CD4-positive, alpha-beta T cell (primary cell): ENCODE measurements at places on chromosomes 6 and 20. TPM values are rescaled to one million over a fixed set of nuclear protein-coding genes. Genes with fewer than 3 reads are reported as not detected.

GRCh38 chr20:38970302-38970701 lies 8.2 kb downstream of the DHX35 start:
- H3K4me3 ChIP-seq, result no peak overlapping the region
- no peak overlapping the region for H3K27ac ChIP-seq
- no peak for DNase-seq
- H3K4me1 ChIP-seq, result no peaks in the 10 kb centered on the region

GRCh38 chr6:154241581-154241980 lies 115.0 kb downstream of the IPCEF1 start:
- peaks cover 33% of the 10 kb centered on the region for H3K36me3 ChIP-seq
- no peak overlapping the region for H3K4me3 ChIP-seq
- no peak for DNase-seq
- H3K4me1 ChIP-seq, result peaks cover 50% of the 10 kb centered on the region
- H3K27me3 ChIP-seq, result no peaks in the 10 kb centered on the region

GRCh38 chr20:20491110-20491783 lies 123.3 kb downstream of the INSM1 start:
- no peak overlapping the region for H3K4me3 ChIP-seq
- H3K36me3 ChIP-seq, result peaks cover 41% of the 10 kb centered on the region
- no peaks in the 10 kb centered on the region for H3K27me3 ChIP-seq

DNA sequence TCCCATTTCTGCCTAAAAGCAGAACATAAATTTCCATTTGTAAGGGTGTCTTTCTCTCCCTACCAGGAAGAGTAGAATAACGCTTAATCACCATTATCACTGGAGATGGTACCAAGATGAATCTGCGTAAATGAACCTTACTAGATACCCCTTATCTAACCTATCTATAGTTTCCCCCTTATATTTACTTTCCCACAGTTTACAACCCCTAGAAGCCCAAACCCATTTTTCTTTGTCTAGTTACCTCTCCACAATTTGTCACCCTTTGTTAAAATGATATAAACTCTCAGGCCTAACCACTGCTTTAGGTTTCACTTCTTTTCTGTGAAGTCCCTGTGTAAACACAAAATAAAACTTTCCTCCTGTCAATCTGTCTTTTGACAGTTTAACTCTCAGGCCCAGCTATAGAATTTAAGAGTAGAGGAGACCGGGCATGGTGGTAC lies 45.5 kb downstream of the PCNA start:
- no peaks in the 10 kb centered on the region for H3K27me3 ChIP-seq
- H3K4me1 ChIP-seq, result peaks cover 18% of the 10 kb centered on the region
- no peak overlapping the region for H3K27ac ChIP-seq
- no peak overlapping the region for H3K4me3 ChIP-seq
- H3K36me3 ChIP-seq, result no peaks in the 10 kb centered on the region

GRCh38 chr20:42441196-42441863 lies 748.4 kb downstream of the PTPRT start:
- H3K36me3 ChIP-seq, result no peaks in the 10 kb centered on the region
- no peak overlapping the region for H3K27ac ChIP-seq
- DNase-seq, result no peak
- H3K27me3 ChIP-seq, result no peaks in the 10 kb centered on the region
- H3K4me3 ChIP-seq, result no peak overlapping the region

- no peak for DNase-seq
- H3K4me3 ChIP-seq, result no peak overlapping the region
- no peak overlapping the region for H3K27ac ChIP-seq
- no peaks in the 10 kb centered on the region for H3K36me3 ChIP-seq
These were observed 104.4 kb downstream of the RNASET2 start for GRCh38 chr6:166851911-166852310.

Gene FAM209B
- 3.1 TPM for total RNA-seq

DNA sequence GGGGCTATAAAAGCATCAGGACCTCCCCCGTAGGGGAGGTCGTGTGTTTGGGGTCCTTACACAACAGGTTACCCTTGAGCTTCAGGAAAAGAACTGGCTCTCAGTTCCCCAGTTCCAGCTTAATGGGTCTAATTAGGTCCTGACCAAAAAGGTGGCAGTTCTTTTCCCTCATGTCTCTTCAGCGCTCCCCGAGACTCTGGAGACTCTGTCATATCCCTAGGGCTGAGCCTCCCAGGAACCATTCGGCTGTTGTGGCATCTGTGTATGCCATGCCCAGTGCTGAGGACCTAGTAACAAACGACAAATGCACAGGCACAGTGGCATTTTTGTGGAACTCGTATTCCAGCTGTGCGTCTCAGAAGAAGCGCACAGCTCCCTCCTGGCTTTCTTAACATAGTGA lies 14.6 kb downstream of the PRDM1 start:
- no peaks in the 10 kb centered on the region for H3K27me3 ChIP-seq
- no peak overlapping the region for H3K27ac ChIP-seq
- H3K4me3 ChIP-seq, result peak overlapping the region; percentile 72
- peaks cover 48% of the 10 kb centered on the region for H3K4me1 ChIP-seq

- no peak overlapping the region for H3K4me3 ChIP-seq
- H3K27ac ChIP-seq, result no peak overlapping the region
- no peaks in the 10 kb centered on the region for H3K36me3 ChIP-seq
These were observed 102.7 kb downstream of the RIN2 start for GRCh38 chr20:19860737-19861136.

Gene DEFB114
- not detected for total RNA-seq

GRCh38 chr6:101605874-101606273 lies 212.4 kb downstream of the GRIK2 start:
- no peak overlapping the region for H3K4me3 ChIP-seq
- no peak overlapping the region for H3K27ac ChIP-seq
- DNase-seq, result no peak
- no peaks in the 10 kb centered on the region for H3K27me3 ChIP-seq

DNA sequence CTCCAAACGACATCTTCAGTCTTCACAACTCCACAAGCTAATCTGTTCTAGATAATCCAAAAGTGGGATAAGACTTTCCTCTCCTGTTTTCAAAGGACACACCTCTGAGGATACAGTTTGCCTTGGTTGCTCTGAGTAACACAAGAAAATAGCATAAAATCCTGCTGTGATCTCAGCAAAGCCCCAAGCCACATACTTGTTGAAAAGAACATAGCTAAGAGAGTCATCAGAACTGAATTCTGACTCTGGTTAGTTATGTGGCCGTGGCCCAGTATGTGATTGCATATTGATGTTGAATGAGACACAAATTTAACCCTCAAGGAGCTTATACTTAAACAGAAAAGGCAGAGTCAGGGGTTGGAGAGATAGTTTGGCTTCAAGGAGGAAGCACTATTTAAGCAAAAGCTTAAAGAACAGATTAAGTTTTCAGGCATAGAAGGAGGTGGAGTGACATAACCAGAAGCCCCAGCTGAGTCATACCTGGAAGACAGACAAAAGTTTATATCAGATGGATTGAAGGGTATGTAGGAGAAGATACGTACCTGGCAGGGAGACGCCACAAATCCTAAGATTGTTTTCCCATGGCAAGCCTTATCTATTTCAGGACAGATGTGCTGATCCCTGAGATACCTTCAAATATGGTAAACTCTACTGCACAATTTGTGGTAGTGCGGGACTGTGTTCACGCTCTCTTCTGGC lies 41.2 kb downstream of the OPN5 start:
- H3K27ac ChIP-seq, result no peak overlapping the region
- no peaks in the 10 kb centered on the region for H3K4me1 ChIP-seq
- no peak overlapping the region for H3K4me3 ChIP-seq

DNA sequence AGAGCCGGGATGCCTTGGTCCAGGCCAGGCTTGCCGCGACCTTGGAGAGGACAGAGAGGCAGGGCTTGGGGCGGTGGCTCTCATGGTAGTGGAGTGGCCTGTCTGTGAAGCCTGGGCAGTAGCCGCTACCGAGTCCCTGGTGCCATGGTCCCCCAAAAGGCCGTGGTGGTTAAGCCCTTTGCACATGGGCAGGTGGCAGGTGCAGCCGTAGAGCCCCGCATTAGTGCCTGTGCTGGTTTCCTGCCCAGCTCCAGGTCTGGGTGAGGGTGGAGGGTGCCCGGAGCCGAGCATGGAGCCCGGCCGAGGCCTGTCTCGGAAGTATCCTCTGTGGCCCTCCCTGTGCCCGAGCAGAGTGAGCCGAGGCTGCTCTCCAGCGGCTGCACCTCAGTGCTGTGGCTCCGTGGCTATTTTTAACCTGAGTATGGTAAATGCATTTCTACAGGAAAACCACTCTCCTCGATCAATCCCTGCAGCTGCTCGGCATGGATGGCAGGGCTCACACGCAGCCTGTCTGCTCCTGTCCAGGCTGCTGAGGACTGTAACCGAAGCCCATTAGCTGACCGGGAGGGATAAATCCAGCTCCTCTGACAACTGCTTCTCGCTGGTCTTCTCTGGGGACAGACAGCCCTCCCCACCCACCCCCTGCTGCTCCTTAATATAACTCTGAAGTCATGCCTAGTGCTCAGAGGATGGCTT lies 36.3 kb upstream of the GATA5 start:
- H3K36me3 ChIP-seq, result no peaks in the 10 kb centered on the region
- H3K4me1 ChIP-seq, result peaks cover 6% of the 10 kb centered on the region
- DNase-seq, result no peak
- H3K27ac ChIP-seq, result no peak overlapping the region
- H3K27me3 ChIP-seq, result peaks cover 22% of the 10 kb centered on the region

DNA sequence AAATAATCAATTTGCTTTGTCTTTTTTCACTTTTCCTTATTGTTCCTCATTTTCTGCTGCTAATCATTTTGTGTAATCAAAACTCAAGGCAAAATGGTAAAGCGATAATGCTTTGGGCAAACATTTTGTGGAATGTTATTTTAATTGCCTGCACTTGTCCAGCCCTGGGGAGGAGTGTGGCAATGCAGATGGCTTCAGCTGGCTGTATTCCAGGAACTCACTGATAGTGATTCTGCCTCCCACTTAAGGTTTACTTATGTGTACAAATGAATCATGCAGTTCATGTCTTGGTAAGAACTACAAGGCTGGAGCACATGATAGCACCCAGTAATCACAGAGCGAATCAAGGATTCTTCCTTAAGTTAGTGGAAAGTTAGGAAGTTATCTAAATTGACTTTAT lies 107.8 kb downstream of the COL19A1 start:
- no peak for DNase-seq
- no peaks in the 10 kb centered on the region for H3K27me3 ChIP-seq
- H3K27ac ChIP-seq, result no peak overlapping the region
- H3K4me1 ChIP-seq, result no peaks in the 10 kb centered on the region

Gene GGTLC1
- not detected for total RNA-seq

GRCh38 chr20:25081065-25081729 lies 744 bp downstream of the VSX1 start:
- peaks cover 93% of the 10 kb centered on the region for H3K27me3 ChIP-seq
- H3K4me1 ChIP-seq, result peaks cover 40% of the 10 kb centered on the region
- H3K36me3 ChIP-seq, result no peaks in the 10 kb centered on the region
- peak; percentile 26 for DNase-seq

Gene TCF15
- not detected for total RNA-seq

Gene HDGFL1
- not detected for total RNA-seq

Gene BMP7
- total RNA-seq, result not detected

DNA sequence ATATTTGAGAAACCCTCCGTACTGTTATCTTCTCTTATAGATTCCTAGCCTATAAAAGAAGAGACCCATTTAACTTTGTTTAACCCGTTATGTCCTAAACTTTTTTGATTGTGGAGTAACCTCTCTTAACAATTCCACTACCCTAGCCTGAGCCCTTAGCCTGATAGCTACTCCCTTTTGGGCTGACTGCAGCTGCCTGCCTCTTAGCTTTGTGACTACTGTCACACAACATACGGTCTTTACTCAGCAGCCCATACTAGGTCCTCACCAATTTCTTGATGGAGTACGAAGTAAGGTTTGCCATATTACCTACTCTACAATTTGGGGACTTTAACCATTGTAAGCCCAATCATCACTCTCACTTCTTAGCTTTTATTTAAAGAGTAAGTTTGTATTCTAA lies 72.7 kb downstream of the QRSL1 start:
- DNase-seq, result no peak
- H3K4me1 ChIP-seq, result no peaks in the 10 kb centered on the region
- H3K27ac ChIP-seq, result no peak overlapping the region
- no peak overlapping the region for H3K4me3 ChIP-seq
- H3K27me3 ChIP-seq, result no peaks in the 10 kb centered on the region

DNA sequence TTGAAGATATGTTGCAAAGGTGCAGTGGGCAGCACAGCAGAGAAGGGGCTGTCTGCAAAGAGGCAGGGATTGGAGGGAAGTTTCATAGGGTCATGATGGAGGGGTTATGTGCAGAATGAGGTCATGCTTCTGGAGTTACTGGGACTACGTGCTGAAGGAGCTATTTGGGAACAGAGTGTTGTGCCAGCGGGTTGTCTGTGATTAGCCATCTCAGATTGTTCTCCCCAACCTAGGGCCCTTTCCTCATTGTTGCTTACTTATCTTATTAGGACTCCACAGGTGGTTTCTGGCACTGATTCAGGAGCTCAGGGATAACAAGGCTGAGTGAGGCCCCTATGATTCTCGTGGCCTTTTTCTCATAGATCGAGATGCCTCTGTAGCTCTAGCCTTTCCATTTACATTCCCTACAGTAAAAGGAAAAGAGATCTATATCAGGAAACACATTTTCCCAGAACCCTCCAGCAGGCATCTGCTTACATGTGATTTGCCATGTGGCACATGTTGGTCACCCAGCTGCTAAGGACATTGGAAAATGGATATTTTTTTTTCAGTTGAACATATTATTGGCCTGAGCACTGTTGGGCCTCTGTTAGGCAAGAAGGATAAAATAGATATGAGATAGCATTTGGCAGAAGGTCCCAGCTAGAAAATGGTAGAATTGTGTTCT lies 429.6 kb upstream of the PLCB4 start:
- H3K4me1 ChIP-seq, result no peaks in the 10 kb centered on the region
- H3K27me3 ChIP-seq, result no peaks in the 10 kb centered on the region
- DNase-seq, result no peak

GRCh38 chr6:122063076-122063475 lies 336.4 kb upstream of the HSF2 start:
- H3K27ac ChIP-seq, result no peak overlapping the region
- H3K4me3 ChIP-seq, result no peak overlapping the region
- H3K36me3 ChIP-seq, result no peaks in the 10 kb centered on the region

GRCh38 chr20:53914781-53915445 lies 155.5 kb downstream of the BCAS1 start:
- no peaks in the 10 kb centered on the region for H3K27me3 ChIP-seq
- H3K36me3 ChIP-seq, result no peaks in the 10 kb centered on the region
- peak overlapping the region; percentile 54 for H3K27ac ChIP-seq
- DNase-seq, result no peak

- no peak overlapping the region for H3K4me3 ChIP-seq
- no peak overlapping the region for H3K27ac ChIP-seq
- no peaks in the 10 kb centered on the region for H3K27me3 ChIP-seq
- no peak for DNase-seq
These were observed 56.4 kb upstream of the GPR31 start for GRCh38 chr6:167214206-167214605.

DNA sequence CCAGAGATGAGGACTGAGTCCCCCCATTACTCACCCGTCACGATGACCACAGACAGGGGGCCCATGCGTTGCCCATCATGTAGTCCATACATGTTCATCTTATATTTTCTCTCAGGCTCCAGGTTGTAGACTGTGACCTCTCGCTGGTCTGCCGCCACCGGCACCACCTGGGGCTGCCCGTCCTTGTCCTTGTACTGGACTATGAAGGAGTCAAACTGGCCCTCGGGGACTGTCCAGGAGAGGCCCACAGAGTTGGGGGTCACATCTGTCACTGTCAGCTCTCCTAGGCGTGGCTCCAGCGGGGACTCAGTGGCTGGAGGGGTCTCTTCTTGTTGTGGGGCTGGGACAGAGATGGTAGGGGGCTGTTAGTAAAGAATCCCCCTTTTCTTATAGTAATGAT lies 35.4 kb downstream of the CYP21A2 start:
- H3K27me3 ChIP-seq, result no peaks in the 10 kb centered on the region
- no peak overlapping the region for H3K27ac ChIP-seq
- no peaks in the 10 kb centered on the region for H3K4me1 ChIP-seq
- DNase-seq, result no peak
